ENCODE measurements at places on chromosomes 2 and 18.

DNA sequence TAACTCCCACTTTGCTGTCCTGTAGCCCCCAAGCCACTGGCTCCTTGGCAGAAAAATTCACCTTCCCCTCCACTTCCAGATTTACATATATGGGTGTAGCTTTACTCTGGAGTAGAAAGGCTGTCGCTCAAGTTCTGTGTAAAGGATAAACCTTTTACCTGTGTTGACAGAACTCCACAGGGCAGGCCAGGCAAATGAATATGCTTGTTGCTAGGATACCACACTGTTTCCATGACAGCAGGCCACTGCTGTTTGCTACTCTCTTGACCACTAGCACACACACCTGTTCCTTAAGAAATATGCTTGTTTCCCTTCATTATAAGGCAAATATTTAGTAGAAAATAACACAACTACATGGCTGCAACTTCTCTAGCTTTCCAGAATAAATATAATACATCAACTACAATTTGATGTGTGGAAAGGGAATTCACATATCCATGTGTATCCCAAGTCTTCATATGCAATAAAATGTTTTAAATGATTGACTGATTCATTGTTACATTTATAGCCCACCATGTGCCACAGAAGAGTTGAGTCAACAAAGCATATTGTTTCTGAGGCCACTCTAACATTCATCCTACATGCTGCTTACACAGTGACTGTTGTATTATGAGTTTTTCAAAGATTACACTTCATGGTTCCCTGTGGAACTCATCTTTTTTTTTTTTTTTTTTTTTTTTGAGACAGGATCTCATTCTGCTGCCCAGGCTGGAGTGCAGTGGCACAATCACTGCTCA is 56.2 kb upstream of the ROCK1 start:
- no peaks in the 10 kb centered on the region for H3K4me1 ChIP-seq
- peaks cover 26% of the 10 kb centered on the region for H3K27me3 ChIP-seq
- H3K4me3 ChIP-seq = no peak overlapping the region
- no peaks in the 10 kb centered on the region for H3K36me3 ChIP-seq
- DNase-seq = no peak

DNA sequence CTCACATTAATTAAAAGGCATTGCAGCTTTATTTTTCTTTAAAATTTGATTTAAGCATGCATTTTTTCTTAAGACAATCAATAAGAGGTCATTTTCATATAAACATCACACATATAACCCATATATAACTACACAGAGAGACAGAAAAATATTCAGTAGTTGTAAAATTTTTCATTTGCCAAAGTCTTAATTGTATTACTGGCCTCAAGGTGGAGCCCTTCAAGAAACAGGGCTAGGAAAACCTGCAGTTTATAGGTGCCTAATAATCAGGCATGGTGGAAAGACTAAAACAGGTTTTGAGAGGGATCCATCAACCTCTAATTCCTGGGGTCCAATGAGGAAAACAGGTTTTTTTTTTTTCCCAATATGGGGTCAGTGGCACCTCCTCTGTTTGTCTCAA is 71.3 kb upstream of the ZNF804A start:
- no peak overlapping the region for H3K4me3 ChIP-seq
- H3K27ac ChIP-seq = no peak overlapping the region
- H3K36me3 ChIP-seq = peaks cover 1% of the 10 kb centered on the region
- DNase-seq = no peak

GRCh38 chr2:20625491-20626391 is 25.2 kb downstream of the HS1BP3 start:
- H3K4me3 ChIP-seq = no peak overlapping the region
- DNase-seq = no peak
- H3K36me3 ChIP-seq = peaks cover 9% of the 10 kb centered on the region

DNA sequence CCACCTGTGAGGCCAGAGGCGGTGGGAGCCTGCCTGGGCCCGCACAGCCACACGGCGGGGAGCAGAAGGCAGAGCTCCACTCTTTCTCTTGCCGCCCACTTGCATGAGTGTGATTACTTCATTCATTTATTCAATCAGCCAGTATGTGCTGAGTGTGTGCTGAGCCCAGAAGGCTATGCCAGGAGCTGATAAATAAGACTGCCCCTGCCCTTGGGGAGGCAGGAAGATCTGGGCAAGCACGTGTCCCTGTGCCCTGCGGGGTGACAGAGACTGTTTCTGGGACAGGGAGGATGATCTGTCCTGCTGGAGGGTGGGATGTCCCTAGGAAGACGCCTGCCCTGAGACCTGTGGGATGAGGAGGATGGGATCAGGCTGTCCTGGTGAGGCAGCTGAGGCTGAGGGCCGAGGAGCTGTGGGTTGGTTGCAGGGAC is 250.8 kb downstream of the DYSF start:
- peaks cover 41% of the 10 kb centered on the region for H3K27me3 ChIP-seq
- DNase-seq = no peak
- H3K27ac ChIP-seq = no peak overlapping the region
- no peaks in the 10 kb centered on the region for H3K4me1 ChIP-seq
- H3K36me3 ChIP-seq = no peaks in the 10 kb centered on the region
- H3K4me3 ChIP-seq = no peak overlapping the region

GRCh38 chr2:60966507-60967405 is 50.8 kb upstream of the PEX13 start:
- no peaks in the 10 kb centered on the region for H3K36me3 ChIP-seq
- no peaks in the 10 kb centered on the region for H3K27me3 ChIP-seq
- DNase-seq = no peak
- peaks cover 12% of the 10 kb centered on the region for H3K4me1 ChIP-seq
- peak overlapping the region; percentile 80 for H3K27ac ChIP-seq

DNA sequence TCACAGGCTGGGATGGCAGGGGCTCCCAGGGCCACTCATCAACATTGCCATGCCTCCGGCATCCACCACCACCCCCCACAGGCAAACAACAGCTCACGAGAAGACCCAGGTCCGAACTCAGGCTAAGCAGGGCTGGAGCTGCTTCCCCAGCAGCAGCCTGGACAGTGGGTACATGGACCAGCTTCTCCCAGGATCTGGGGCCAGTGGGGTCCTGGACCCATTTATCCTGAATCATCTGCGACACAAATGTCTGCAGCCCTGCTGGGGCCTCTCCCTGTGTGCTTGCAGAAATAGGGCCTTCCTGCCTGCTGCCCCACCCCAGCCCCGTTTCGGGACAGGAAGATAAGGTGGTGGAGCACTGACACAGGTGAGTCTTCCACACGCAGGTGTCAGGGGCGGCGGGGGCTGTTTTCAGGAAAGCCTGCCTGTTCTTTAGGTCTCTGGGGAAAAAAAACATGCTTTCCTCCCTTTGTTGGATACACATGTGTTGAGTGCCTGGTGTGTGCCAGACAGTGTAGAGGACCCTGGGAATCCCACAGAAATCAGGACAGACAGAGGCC is 4.5 kb downstream of the PRLH start:
- peaks cover 5% of the 10 kb centered on the region for H3K4me1 ChIP-seq
- peaks cover 6% of the 10 kb centered on the region for H3K27me3 ChIP-seq
- H3K36me3 ChIP-seq = no peaks in the 10 kb centered on the region
- no peak overlapping the region for H3K4me3 ChIP-seq
- no peak overlapping the region for H3K27ac ChIP-seq

- H3K4me3 ChIP-seq = no peak overlapping the region
- H3K4me1 ChIP-seq = peaks cover 5% of the 10 kb centered on the region
- peaks cover 20% of the 10 kb centered on the region for H3K27me3 ChIP-seq
- no peak overlapping the region for H3K27ac ChIP-seq
- no peaks in the 10 kb centered on the region for H3K36me3 ChIP-seq
Measured at GRCh38 chr2:207283356-207283755, 117.6 kb upstream of the KLF7 start.

GRCh38 chr2:10798783-10799182 is 13.8 kb downstream of the PDIA6 start:
- peaks cover 21% of the 10 kb centered on the region for H3K4me1 ChIP-seq
- H3K27ac ChIP-seq = peak overlapping the region; percentile 47
- H3K4me3 ChIP-seq = no peak overlapping the region
- no peak for DNase-seq
- H3K36me3 ChIP-seq = peaks cover 47% of the 10 kb centered on the region

DNA sequence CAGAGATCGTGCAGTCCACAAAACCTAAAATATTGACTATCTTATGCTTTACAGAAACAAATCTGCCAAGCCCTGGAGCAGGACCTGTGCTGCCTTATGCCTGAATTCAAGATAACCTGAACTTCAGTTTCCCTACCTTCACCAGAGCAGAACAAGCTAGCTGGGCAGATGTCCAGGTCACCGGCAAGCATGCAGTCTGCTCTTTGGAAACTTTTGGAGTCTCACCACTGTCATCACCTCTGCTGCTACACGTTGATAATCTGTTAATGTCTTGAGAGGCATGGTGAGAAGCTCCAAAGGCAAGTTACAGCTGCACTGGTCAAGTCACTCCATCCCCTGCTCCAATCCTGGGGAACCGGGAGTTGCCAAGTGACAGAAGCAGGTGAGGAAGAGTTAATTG is 354.2 kb downstream of the RBM43 start:
- H3K27ac ChIP-seq = no peak overlapping the region
- H3K36me3 ChIP-seq = no peaks in the 10 kb centered on the region
- H3K4me1 ChIP-seq = no peaks in the 10 kb centered on the region
- H3K27me3 ChIP-seq = no peaks in the 10 kb centered on the region
- H3K4me3 ChIP-seq = no peak overlapping the region

DNA sequence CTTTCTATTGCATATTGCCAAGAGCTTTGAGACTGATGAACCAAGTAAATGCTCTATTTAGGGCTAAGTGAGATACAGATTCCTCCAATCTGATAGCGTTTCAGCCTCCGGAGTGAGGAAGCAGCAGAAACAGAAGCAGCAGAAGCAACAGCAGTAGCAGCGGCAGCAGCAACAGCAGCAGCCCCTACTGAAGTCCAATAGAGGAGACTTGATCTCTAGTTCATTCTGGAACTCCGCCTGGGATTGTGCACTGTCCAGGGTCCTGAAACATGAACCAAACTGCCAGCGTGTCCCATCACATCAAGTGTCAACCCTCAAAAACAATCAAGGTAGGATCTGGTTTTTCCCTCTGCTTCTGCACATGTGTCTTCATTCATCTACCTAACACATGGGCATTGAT is at the start of gene DPP10:
DPP10 (plus strand) TSS at position 132 of the 400 bp plus-strand sequence.
- H3K27me3 ChIP-seq = no peaks in the 10 kb centered on the region
- no peaks in the 10 kb centered on the region for H3K4me1 ChIP-seq
- H3K27ac ChIP-seq = no peak within 1 kb of the TSS
- no peak within 1 kb of the TSS for H3K4me3 ChIP-seq
- no peak for DNase-seq

DNA sequence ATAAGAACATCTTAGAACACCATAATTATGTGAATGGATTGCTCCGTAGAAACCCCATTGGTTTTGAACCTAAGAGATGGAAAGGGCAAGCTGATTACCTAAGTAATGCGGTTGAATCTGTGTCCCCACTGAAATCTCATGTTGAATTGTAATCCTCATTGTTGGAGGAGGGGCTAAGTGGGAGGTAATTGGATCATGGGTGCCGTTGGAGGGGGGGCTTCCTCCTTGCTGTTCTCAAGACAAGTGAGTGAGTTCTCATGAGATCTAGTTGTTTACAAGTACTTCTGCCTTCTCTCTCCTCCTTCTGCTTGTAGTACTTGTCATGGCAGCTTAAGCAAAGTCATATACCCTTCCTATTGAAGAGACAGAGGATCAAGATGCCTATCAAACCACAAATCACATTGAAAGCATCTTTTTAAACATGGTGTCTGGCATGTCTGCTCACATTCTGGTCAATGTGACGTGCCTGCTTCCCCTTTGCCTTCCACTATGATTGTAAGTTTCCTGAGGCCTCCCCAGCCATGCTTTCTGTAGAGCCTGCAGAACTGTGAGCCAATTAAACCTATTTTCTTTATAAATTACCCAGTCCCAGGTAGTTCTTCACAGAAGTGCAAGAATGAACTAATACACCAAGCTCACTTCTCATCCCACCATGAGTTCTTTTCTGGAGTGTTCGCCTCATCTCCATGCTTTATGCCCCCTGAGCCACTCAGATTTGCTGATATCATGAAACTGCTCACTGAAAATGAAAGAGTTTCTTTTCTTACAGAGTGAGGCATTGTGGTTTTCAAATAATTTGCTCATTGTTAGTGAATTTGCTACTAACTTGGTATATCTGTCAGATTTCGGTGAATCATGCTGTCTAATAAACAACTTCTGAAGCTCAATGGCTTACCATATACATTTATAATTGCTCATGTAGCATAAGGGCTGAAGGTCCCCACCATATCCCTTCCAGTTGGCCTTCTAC is 23.6 kb downstream of the KCNE4 start:
- no peak overlapping the region for H3K4me3 ChIP-seq
- H3K27me3 ChIP-seq = peaks cover 21% of the 10 kb centered on the region
- no peak for DNase-seq
- no peaks in the 10 kb centered on the region for H3K36me3 ChIP-seq
- H3K27ac ChIP-seq = no peak overlapping the region

DNA sequence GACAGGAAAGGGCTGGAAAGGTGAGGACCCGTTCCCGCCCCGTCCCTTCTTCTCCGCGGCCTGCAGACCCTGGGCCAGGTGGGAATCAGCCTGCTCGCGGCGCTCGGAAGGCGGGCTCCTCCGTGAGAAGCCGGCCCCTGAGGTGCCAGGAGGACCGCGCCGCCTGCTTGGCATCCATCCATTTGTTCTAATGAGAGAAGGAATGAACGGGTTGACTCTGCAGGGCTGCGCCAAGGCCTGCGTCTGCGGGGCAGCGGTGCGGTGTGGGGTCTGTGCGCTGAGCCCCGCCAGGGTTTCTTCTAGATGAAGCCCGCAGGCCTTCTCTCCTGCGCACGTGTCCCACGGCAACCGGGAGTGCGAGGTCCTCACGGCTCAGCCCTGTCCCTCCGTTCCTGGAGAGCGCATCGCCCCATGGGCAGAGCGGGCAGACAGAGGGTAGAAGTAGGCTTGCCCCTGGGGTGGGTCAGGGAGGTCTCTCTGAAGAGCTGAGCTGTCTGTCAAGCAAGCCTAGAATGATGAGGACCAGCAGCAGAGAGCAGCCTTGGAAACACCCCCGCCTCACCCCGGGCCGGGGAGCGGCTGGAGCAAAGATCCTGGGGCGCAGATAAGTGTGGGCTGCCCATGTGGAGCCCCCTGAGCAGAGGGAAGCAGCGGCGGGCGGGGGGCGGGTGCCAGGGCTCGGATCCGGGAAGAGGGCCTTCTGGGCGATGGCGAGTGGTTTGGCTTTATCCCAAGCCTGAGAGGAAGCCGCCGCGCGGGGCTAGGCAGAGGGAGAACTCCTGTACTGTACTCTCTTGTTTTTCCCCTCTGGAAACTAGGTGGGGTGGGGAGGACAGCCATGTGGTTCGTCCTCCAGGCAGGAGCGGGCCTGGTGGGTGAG is 27.9 kb upstream of the HS6ST1 start:
- no peaks in the 10 kb centered on the region for H3K4me1 ChIP-seq
- H3K4me3 ChIP-seq = no peak overlapping the region
- peaks cover 39% of the 10 kb centered on the region for H3K27me3 ChIP-seq
- no peak overlapping the region for H3K27ac ChIP-seq
- DNase-seq = no peak

DNA sequence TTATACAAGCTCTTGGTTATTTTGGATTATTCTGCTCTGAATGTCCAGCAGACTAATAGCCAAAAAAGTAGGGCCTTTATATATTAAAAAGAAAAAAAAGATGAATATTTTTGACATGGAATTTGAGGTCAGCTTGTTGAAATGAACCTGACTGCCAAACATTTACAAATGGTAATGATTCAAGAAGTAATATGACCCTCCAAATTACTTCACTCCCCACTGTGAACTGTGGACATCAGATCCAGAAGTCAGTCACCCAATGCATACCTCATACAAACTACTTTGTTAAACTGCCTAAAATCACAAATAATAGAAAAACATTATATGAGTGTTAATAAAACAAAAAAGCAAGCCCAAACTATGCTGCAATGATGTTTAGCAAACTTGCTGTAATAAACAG is 10.0 kb downstream of the EPG5 start:
- no peak for DNase-seq
- no peaks in the 10 kb centered on the region for H3K27me3 ChIP-seq
- H3K4me1 ChIP-seq = peaks cover 38% of the 10 kb centered on the region
